Endodermal cell (in vitro differentiated cells): ENCODE measurements at places on chromosomes 16 and 17. TPM values are rescaled to one million over a fixed set of nuclear protein-coding genes. Genes with fewer than 3 reads are reported as not detected.

DNA sequence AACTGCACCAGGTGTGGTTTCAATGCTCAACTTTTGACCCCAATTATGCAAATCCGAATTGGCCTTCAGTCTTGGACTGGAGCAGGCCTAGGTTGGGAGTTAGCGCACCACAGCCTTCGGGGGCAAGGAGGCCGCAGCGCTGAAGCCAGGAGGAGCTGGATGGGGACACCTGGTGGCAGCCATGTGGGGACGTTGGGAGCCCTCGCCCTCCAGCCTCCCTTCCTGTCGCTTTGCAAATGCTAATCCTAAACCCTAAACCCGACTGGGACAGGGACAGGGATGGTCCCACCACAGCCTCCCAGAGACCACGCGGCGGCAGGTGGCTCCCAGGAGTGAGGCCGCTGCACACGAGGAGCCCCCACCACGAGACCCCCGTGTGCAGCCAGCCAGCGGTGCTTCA is 58.7 kb downstream of the KLHDC4 start:
- no peak overlapping the region for H3K4me3 ChIP-seq
- peaks cover 29% of the 10 kb centered on the region for H3K36me3 ChIP-seq
- peak; percentile 82 for DNase-seq
- no peaks in the 10 kb centered on the region for H3K27me3 ChIP-seq
- H3K27ac ChIP-seq: peak overlapping the region; percentile 9
- peaks cover 9% of the 10 kb centered on the region for H3K4me1 ChIP-seq

Gene ABCC11
- total RNA-seq: 0.40 to 0.77 TPM in 2 of 3 replicates, not detected in the other

GRCh38 chr17:2634361-2634960 is 41.0 kb downstream of the PAFAH1B1 start:
- H3K27ac ChIP-seq: no peak overlapping the region
- peaks cover 9% of the 10 kb centered on the region for H3K4me1 ChIP-seq
- peak; percentile 82 for DNase-seq
- no peak overlapping the region for H3K4me3 ChIP-seq
- H3K36me3 ChIP-seq: peaks cover 51% of the 10 kb centered on the region
- H3K27me3 ChIP-seq: no peaks in the 10 kb centered on the region

GRCh38 chr17:2181897-2182448 is 121.6 kb downstream of the SMG6 start:
- H3K27ac ChIP-seq: no peak overlapping the region
- no peak for DNase-seq
- peaks cover 80% of the 10 kb centered on the region for H3K36me3 ChIP-seq
- peaks cover 34% of the 10 kb centered on the region for H3K4me1 ChIP-seq
- H3K27me3 ChIP-seq: no peaks in the 10 kb centered on the region

DNA sequence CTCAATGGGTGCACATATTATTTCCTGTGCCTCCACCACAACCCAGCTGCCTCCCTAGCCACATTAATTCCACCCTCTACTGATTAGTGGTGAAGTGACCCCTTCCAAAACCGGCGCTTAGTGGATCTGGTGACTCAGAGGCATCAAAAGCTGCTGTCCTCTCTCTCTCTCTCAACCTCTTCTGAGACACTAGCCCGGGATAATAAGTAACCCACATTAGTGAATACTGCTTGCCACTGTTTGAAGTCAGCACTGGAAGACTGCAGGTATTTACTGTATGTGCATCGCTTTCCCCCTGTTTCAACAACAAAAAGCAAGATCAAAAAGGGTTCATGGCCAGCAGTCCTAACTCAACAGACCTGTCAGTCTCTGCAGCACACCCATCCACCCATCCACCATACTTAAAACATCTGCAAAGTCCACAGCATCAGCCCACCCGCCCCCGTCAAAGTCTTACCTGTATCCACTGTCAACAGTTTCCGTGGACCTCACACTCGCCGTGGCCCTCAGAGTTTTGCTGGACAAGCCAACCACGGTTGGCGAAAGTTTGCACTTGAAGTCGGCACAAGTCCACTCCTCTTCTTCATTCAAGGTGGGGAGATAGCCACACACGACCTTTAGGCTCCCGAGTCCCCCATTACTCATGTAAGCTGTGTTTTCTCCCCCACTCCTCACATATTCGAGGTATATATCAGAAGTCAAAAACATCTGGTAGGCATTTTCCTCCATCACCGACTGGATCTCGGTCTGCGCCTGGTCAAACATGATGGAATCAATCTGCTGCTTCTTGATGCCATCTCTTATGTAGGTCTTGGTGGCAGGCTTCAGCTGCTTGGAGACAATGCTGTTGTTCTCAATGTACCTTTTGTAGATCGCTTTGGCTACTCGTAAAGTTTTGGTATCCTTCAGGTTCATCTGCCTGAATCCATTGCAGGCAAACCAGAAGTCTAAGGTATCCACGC is 3.8 kb downstream of the AXIN2 start:
- H3K36me3 ChIP-seq: peaks cover 24% of the 10 kb centered on the region
- no peak overlapping the region for H3K4me3 ChIP-seq
- peaks cover 16% of the 10 kb centered on the region for H3K4me1 ChIP-seq
- H3K27me3 ChIP-seq: no peaks in the 10 kb centered on the region
